D721Med (cell line): ENCODE measurements at places on chromosomes 16 and 17.

DNA sequence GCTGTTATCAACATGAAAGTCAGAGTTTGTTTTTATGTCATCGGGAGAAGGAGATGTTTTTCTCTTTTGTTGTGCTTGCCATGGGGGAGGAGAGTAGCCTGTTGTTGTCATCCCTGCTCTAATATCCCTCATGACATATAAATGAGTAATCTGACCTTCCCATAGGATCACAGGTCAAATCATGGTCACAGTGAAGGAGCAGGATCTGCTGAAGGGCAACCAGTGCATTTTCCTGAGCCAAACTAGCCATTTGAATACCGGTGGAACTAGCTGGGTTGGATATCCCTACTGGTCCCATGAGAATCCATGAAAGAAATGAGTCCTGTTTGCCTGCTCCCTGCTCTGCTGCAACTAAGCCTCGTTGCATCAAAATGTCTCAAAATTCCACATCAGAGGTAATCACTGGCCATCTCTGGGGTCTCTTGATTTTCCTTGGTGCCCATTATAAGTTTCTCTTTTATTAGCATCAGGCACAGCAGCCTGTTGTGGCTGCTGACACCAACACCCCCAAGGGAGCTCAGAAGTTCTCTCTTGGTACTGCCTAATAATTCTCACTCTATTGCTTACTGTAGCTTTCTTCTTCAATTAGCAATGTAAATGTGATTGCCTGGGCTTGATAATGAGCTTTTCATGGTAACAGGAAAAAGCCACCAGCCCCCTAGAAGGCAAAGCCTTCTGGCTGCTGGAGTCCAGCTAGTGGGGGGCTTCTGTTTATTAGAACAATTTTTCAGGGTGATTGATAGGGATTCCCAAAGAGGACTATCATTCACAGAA, 211.4 kb upstream of the ERCC4 start:
- no peak for DNase-seq

GRCh38 chr17:76297436-76297835, 10.6 kb downstream of the QRICH2 start:
- DNase-seq: no peak

GRCh38 chr17:43405861-43406260, 7.1 kb downstream of the ARL4D start:
- no peak for DNase-seq

- DNase-seq: no peak
Measured at GRCh38 chr17:60356940-60357339, 35.0 kb downstream of the USP32 start.

GRCh38 chr16:53773150-53773846, 69.3 kb downstream of the FTO start:
- DNase-seq: no peak

GRCh38 chr16:5056352-5056751, 9.4 kb downstream of the C16orf89 start:
- no peak for DNase-seq

- no peak for DNase-seq
Measured at GRCh38 chr17:37488607-37489196, 989 bp upstream of the DUSP14 start.

DNA sequence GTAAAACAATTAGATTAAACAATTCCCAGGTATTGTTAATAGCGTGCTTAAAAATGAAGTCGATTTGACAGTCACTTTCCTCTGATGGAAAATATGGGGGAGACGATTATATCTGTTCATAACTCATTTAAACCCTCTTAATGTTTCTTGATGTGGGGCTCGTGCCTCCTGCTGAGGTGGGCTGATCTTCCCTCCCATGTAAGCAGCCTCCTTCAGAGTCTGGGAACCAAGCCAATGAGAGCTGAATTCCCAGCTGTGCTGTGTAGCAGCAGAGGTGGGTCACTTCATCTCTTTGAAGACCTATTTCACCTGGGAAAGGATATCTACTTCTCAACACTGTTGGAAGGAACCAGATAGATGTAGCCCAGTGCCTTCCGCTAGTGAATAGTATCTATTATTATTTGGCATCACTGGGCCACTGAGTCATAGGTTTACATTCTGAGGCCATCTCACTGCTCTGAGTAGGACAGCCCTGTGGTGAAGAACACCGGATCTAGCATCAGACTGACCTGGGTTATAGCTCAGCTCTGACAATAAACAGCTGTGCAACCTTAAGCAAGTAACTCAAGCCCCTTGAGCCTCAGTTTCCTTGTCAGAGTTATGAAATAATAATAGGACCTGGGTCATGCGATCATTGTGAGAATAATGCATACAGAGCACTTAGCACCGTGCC, 85.3 kb upstream of the C16orf82 start:
- no peak for DNase-seq

DNA sequence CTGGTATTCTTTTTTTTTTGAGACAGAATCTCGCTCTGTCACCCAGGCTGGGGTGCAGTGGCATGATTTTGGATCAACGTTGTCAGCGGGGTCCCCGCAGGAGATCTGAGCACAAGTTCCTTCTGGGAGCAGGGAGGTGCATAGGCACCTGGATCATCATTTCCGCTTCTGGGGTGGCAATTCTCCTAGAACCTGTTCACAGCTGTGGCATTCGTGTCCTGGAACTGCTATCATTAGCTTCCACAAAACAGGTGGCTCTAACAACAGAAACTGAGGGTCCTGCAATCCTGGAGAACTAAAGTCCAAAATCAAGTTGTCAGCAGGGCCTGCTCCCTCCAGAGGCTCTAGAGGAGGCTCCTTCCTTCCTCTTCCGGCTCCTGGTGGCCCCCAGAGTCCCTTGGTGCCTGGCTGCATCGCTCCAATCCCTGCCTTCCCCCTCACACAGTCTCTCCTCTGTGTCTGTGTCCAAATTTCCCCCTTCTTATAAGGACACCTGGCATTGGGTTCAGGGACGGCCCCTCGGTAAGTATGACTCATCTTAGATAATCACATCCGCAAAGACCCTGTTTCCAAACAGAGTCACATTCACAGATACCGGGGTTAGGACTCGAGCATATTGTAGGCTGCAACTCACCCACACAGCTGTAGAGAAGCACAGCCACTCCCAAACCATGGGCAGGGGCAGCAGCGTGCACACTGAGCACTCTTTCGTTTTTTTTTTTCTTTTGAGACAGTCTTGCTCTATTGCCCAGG, 43.5 kb upstream of the KLHDC4 start:
- no peak for DNase-seq

DNA sequence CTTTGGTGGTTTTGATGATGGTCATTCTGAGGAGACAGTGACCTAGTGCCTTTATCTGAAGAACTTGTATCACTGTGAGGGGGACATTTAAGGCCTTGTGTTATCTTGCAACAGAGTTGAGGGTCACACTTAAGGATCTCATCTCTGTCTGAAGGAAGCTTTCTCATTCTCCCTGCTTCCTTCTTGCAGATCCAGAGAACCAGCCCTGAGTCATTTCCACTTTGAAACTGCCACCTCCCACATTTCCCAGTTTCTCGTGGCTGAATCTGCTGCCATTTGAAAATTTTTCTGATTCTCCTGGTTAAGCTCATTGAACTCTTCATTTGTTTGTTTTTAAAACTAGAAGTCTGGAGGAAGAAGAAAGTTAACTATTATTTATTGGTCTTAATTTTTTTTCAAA, 190.2 kb upstream of the CDH11 start:
- DNase-seq: no peak

DNA sequence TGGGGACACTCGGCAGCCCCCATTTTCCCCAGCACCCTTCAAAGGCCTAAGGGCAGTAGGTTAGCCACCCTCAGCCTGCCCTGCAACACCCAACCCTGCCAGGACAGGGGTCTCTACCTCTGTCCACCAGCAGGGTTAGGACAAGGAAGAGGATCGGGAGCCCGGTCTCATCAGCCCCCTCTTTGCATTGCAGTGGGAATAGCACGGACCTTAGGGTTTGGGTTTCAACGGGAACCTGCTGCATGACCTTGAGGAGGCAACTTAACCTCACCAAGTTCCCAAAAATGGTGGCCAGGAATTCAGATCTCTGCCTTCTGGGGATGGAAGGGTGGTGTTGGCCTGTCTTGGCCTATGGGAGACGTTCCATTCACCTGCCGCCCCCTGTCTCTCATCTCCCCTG, 20.2 kb upstream of the SPPL2C start:
- no peak for DNase-seq

DNA sequence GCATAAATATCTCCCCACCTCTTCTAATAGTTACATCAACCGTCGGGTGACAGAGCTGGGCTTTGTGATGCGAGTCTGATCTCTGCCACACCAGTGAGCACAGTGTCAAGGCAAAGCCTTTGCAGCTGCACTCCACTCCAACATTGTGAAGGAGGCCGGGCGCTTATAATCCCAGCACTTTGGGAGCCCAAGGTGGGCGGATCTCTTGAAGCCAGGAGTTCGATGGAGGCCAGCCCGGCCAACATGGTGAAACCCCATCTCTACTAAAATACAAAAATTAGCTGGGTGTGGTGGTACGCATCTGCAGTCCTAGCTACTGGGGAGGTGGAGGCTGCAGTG, 18.9 kb downstream of the CYB5D2 start:
- no peak for DNase-seq

GRCh38 chr16:55955424-55955823, 80.3 kb upstream of the CES5A start:
- DNase-seq: no peak

DNA sequence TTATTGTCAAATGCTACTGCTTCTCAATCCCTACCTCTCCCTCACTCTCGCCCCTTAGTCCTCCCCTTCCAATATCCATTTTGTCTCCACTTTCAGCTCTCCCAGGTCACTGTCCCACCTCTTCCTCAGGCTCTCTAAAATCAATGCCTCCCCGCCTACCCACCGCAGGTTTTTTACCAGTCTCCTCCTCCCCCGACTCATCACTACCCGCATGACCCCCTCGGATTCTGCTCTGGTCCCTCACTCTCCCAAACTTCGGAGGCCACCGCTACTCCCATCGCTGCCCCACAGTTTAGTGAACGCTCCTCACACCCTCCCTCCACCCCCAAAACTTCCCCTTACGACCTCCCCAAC, 513 bp downstream of the CRLF3 start:
- no peak for DNase-seq

- DNase-seq: no peak
Measured at GRCh38 chr17:31692027-31692426, 167.0 kb downstream of the COPRS start.

DNA sequence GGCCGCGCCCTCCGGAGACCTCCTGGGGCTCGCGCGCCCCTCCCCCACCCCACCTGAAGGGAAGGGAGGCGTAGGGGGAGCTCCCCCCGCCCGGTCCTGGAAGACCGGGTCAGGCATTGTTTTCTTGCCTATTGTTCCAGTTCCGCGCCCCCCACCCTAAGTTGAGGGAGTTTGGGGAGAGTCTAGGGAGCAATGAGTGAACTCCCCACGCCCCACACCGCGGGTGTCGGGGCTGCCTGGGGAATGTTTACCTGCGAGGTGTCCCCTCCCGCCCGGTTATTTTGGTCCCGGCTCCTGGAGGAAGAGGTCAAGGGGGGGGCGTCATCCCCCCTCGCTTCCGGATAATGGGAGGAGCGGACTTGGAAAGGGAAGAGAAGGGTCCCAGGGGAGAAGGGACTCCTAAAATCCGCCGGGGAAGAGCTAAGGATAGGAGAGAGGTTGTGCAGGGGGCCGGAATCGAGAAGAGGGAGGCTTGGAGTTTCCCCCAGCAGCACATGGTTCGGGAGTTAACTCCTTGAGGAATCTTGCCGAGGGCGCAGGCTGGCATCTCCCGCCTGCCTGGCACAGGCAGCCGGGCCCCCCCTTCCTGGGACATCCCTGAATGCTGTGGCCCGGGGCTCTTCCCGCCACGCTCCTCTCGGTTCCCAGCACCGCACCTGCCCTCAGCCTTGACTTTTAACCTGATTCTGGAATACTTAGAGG, 881 bp downstream of the MLLT6 start:
- no peak for DNase-seq

- no peak for DNase-seq
Measured at GRCh38 chr17:5444209-5444608, 5.3 kb upstream of the C1QBP start.

GRCh38 chr16:87414251-87414680, 22.1 kb downstream of the MAP1LC3B start:
- DNase-seq: no peak

- no peak for DNase-seq
Measured at GRCh38 chr16:50721549-50722404, 20.1 kb upstream of the CYLD start.

- DNase-seq: no peak
Measured at GRCh38 chr17:80519091-80519781, 25.4 kb upstream of the RPTOR start.

GRCh38 chr17:82012640-82013295, 9.9 kb downstream of the CENPX start:
- no peak for DNase-seq

- no peak for DNase-seq
Measured at GRCh38 chr16:82046541-82046940, 11.5 kb downstream of the HSD17B2 start.

- DNase-seq: no peak
Measured at GRCh38 chr17:47935961-47936360, 5.4 kb upstream of the PNPO start.

DNA sequence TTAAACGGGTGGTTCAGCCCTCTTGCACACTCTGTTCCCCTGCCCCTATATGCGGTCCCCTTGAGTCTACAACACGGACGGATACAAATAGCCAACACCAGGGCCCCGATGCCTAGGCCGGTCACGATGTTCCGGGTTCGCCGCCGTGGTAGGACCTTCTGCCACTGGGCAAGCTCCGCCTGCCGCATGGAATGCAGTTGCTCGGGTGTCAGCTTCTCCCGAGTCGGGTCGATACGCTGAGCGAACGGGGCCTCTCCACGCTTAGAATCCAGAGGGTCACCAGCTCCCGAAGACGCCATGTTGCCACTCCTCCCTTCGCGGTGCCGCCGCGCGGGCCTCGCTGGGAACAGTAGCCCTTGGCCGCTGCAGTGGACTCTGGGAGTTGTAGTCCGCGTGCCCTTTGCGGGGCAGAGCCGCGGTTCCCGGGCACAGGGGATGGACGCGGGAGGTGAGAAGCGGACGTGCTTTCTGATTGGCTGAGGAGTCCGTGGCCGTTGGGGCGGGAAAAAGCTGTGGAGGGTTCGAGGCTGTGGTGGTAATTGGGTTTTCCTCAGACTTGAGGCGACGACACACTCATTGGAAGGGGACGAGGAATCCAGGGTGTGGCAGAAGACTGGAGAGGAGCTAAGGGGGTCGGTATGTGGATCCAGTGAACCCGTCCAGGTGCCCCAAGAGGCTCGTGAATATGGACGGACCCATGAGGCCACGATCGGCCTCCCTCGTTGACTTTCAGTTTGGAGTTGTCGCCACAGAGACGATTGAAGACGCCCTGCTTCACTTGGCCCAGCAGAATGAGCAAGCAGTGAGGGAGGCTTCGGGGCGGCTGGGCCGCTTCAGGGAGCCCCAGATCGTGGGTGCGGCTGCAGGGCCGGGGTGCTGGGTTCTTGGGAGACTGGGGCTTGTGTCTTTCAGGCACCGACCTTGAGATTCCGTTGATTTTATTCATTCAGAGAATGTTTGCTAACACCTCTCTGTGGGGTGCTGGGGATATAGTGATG, at the start of the genes CNTD1 and COA3:
Gene CNTD1, plus strand, starts transcription at position 479 of the 998 bp plus-strand sequence. Its CDS starts 207 bp downstream, at position 686.
Gene COA3, minus strand, starts transcription at position 322 of the 998 bp plus-strand sequence. Its CDS starts 23 bp downstream, at position 299.
- DNase-seq: peak; percentile 84

DNA sequence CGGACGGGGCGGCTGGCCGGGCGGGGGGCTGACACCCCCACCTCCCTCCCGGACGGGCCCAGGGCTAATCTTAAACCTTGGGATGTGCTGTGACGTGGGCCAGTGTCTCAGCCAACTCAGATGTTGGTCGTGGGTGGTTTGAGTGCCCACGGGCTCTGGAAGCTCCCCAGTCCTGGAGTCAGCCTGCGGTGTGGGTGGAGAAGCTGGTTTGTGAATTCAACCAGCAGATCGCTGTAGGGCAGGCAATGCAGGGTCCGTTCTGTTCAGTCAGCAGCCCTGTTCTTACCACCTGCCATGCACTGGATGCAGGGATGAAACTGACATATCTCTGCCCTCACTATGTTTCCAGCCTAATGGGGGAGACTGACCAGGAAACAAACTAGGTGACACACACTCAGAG, 8.0 kb upstream of the ZNF500 start:
- DNase-seq: no peak

GRCh38 chr17:9330141-9330540, 245.5 kb downstream of the STX8 start:
- no peak for DNase-seq
